ENCODE measurements at places on chromosomes 7 and 10. TPM values are rescaled to one million over a fixed set of nuclear protein-coding genes. Genes with fewer than 3 reads are reported as not detected.
A peak's percentile ranks its signal among the peaks of the same experiment; 100 is the strongest.

- DNase-seq = no peak
Observed at GRCh38 chr7:18962031-18962430, 155.4 kb downstream of the TWIST1 start.

DNA sequence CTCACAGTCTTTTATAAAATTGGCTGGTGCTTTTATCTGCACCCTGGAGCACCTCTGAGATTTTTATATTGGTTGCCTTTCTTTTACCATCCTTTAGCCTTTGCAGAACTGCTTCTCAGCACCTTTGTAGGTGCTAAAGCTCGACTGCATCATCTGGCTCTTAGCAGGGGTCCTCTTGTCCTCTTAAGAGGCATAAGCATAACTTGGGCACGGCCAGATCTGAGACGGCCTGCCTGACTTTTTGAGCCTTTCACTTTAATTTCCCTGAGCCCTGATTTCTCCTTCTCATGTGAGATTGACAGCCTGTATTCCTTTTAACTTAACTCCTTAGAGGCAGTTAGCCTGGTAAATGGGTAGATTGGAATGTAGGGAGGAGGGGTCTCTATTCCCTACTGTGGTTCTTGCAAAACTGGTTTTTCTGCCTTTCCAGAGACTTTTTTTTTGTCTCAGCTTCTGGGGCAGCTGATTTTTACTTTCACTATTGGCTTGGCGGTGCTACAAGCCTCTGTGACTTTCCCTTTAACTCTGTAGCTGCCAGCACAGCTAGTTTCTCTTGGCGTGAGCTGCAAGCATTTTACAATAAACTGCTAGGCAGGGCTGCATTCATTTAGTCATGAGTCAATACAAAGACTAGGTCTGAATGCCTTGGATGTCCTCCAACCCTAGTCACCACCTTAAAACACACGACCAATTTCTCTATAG lies 24.0 kb downstream of the ZPBP start:
- peak; percentile 8 for DNase-seq

DNA sequence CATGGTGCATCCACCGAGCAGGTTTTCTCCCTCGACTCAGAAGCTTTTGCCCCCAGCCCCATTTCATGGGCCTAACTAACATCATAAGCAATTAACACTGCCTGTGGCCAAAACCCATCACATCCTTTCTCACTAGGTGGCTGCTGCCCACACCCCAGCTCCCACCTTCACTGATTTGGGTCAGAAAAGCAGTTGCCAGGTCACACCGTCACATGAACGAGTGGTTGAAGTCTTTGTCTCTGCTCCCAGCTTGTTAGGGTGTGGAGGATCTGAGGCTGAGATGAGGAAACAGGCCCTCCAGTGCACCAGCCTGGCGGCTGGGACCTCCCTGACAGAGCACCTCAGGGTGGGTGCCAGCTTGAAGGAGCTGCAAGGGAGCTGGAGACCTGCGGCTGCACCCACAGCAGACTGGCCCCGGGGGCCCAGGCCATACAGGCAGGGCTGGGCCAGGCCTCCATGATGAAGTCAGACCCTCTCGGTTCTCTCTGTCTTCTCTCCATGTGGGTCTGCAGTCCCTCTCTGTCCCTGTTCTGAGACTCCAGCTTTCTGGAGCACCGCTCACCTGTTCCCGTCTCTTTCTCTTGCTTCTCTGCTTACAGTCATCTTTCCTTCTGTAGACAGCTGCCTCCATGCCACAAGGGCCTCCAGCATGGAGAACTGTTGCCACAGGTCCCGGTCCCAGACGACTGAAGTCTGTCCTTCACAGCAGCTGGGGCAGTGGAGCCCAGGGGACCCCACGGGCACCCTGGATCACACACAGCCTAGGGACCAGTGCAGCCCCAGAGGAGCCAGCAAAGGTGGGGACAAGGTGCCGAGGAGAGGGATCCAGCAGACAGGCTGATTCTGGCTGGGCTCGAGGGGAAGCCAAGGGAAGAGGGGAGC lies 13.8 kb upstream of the INPP5A start:
- peak; percentile 51 for DNase-seq

GRCh38 chr10:110725801-110726630 lies 81.9 kb downstream of the RBM20 start:
- DNase-seq = peak; percentile 79

Gene CFAP69
- total RNA-seq = 2.5 TPM

Measured in myocyte (in vitro differentiated cells).